Activated effector memory CD4-positive, alpha-beta T cell treated with anti-CD3 and anti-CD28 coated beads, Interleukin-2, amount 50 U/mL, for 16 hours (primary cell): ENCODE measurements at places on chromosomes 6 and 20.

DNA sequence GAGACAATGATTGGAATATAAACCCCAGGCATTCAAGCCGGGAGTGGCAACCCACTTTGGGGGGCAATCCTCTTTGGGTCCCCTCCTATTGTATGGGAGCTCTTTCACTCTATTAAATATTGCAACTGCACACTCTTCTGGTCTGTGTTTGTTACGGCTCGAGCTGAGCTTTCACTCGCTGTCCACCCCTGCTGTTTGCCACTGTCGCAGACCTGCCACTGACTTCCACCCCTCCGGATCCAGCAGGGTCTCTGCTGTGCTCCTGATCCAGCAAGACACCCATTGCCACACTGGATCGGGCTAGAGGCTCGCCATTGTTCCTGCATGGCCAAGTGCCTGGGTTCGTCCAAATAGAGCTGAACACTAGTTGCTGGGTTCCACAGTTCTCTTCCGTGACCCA is 222.8 kb upstream of the MANEA start:
- no peak for DNase-seq

GRCh38 chr6:70380252-70380651 is 33.1 kb upstream of the FAM135A start:
- no peak for DNase-seq

DNA sequence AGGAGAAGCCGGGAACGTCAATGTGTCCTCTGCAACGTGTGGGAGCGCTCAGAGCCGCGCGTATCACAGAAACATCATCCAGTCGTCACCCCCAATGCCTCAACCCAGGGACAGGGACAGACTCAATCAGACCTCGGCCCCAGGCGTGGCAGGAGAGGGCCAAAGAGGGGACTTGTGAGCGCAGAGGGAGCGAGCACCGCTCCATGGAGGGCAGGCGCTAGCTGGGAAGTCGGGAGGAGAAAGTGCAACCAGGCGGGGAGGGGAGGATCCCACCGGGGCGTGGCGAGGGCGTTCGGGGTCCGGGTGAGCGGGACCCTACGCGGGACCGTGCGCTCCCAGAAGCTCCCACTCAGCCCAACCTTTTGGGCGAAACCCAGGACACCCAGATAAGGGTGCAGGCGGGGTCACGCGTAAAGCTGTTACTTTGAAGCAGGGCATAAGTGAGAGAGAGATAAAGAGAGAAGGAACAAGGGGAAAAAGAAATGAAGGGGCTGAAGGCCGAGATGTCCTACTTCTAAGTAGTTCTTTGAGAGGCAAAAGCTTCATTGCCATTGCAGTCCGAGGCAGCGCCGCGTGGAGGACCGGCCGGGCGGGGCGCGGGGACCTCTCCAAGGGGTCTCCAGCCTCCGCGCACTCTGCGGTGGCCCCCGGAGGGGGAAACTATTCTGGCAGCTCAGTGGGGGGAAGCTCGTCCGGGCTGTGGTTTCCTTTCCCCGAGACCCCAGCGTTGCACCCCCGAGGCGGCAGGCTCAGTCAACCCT is 862 bp upstream of the SOBP start:
- peak; percentile 66 for DNase-seq

GRCh38 chr6:27081931-27082330 is 165.6 kb upstream of the PRSS16 start:
- DNase-seq, result no peak

- DNase-seq, result peak; percentile 36
Observed at GRCh38 chr6:158677906-158678578, 28.2 kb downstream of the SYTL3 start.

- no peak for DNase-seq
Observed at GRCh38 chr6:137775720-137776119, 91.3 kb upstream of the TNFAIP3 start.

- DNase-seq, result peak; percentile 17
Observed at GRCh38 chr20:53657732-53658131, 64.1 kb upstream of the ZNF217 start.

- no peak for DNase-seq
Observed at GRCh38 chr6:87656857-87657256, 45.2 kb downstream of the AKIRIN2 start.

DNA sequence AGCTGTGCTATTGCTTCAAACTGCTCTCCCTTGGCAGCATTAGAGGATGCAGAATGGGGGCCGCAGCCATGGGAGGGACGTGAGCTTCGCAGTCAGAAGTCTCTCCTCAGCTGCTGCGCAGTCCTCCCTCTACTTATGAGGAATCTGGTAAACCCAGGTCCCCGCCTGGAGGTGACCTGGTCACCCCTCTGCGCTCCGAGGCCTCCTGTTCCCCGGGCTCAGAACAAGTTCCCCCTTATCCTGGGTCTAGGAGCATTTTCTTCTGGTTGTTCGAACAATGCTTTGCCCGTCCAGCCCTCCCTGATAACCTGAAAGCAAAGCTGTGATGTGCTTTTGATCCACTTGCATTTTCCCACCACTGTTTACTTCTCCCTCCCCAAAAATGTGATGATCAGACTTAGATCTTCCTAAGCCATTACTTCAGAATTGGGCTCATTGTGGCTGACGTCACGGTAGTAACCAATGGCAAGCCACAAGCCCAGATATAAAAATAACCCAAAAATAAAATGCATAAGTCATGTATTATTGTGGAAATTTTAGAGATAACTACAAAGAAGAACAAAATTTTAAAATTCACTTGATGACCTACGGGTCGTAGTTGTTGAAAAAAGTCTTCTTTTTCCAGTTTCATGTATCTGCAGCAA is 80.7 kb downstream of the SERAC1 start:
- no peak for DNase-seq

DNA sequence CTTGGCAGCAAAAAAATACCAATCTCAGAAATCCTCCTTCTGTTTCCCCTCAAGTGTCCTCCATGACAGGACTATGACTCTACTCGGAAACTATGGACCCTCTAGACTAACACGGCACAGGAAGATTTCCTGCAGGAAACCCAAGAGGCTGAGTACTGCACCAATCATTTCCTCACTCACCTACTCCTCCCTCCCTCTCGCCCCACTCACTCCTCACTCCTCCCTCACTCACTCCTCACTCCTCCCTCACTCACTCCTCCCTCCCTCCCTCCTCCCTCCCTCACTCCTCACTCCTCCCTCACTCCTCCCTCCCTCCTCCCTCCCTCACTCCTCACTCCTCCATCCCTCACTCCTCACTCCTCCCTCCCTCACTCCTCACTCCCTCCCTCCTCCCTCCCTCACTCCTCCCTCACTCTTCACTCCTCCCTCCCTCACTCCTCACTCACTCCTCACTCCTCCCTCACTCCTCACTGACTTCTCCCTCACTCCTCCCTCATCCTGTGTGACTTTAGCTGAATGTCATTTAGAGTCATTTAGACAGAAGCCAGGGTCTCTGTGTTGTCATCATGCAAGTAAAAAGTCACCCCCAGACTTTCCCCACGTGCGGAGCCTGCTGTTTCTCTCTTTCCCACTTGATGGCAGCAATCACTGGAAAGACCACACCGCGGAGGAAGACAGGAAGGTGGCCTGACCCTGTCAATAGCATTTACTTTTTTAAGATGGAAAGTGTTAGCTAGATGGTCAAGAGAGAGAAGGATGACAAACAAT is 226.8 kb upstream of the PDE10A start:
- DNase-seq, result no peak

DNA sequence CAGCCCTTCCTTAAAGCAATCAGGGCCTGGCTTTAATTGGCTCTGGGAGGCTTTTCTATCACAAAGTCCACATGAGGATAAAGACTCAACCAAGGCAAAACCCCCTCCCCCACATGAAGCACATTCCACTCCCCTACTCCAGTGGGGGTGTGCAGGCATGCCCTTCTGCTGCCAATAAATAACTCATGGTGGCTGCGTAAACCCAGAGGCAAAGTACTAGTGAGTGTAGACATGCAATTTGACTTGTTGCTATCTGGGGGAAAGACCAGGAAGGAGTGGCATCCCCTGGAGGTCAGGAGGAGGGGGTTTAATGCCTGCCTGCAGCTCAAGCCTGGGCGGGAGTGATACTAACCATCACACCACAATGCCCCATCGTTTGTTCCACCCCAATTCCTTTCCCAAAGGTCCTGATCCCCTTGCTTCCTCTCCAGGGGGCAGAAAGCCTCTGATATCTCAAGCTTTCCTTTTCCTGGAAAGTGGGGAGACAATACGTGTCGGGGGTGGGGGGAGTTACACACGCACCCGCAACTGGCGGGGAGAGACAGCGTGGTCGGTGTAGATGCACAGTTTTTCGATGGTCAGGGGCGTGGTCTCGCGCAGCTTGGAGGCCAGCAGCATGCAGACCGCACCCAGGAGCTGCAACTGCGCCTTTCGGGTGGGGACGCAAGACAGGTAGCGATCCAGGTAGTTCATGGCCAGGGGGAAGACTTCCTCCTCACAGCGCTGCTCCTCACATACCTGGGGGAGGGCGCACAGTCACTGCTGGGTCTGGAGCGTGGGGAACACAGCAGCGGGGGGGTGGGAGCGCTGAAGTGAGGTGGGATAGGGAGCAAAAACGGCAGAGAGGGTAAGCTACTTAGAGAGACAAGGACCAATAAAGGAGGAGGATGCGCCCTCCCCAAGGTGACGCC is 1.5 kb downstream of the CCND3 start:
- DNase-seq, result peak; percentile 74

- DNase-seq, result no peak
Observed at GRCh38 chr6:40931931-40932330, 107.1 kb downstream of the UNC5CL start.

DNA sequence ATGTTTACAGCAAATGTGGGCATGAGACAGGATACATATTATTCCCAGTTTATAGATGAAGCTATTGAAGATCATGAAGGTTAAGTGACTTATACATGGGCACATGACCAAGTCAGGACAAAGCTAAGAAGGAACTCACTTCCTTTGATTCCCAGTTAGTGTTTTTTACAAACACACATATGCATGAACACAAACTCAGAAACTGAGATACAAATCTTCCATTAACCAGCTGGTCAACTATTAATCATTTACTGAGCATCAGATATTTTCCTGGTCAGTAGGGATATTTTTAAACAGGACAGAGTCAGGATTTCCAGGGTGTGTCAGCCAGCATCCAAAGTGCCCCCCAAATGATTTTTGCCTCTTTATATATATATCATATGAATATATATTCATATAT is 222.2 kb downstream of the OGFRL1 start:
- no peak for DNase-seq

DNA sequence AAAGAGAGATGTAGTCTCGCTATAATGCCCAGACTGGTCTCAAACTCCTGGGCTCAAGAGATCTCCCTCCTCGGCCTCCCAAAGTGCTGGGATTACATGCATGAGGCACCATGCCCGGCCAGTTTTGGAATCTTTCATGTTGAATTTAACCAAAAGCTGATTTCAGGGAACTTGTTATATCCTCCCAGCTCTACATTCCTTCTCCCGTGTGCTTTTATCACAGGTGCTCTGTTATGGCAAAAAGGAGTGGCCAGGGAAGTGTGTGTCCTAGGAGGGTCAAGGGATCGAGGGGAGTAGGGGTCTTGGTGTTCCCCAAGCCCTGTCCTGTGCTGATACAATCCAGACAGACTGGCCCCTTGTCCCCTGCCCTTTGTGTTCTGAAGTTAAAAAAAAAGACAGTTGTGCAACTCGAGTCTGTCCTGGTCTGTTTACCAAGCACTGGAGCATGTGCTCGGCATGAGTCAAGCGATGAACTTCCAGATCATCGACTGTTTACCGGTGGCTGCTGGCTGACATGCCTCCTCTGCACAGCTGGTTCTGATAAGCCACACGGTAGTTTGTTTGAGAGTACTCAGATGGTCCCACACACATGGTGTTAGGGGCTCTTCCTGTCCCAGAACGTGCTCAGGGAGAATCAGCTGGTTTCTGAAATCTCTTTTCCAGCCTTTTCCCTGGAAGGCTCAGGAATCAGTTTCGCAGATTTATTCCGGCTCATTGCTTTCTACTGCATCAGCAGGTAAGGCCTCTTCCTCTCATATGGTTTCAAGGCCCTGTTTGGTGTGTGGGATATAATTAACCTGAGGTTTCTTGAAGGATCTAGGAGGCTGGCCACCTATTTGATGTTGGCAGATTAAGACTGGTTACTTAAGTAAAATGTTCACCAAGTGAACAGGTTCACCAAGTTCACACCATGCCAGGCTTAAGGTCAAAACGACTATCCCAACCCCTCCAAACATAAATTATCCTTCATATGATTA is 52.6 kb upstream of the NAA20 start:
- DNase-seq, result no peak

GRCh38 chr6:25016014-25016720 is 80.4 kb upstream of the RIPOR2 start:
- DNase-seq, result no peak

DNA sequence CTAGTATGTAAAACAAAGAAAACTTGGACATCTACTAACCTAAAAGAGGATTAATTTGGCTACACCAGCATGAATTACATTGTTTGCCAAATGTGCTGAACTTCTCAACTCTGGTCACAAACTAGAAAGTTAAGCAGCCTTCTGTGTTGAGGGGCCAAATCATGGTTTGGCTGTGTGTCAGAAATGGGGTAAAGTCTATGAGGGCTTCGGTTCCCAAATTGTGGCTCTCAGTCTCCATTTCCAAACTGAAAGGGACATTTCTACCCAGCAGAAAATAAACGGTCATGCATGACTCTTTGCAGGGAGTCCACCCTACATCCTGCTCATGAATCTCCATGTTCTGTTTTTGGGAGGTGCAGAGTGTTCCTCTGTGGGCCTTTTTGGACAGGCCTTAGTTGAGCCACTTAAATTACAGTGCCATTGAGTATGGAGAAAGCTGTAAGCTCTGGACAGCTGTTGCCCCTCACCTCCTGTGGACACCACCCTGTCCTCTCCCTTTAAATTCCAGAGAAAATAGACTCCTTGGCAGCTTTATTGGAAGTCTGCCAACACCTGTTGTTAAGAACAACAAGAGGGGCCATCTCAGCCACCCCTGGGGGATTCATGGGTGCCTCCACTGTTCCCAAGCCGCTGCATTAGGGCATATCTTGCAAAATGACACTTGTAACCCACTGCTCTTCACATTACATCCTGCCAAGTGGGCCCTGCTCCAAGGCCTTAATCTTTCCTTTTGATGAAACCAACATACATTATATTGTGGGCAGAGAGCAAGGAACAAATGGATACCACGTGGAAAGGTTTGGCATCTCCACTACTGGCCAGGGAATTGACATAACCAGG is 27.5 kb upstream of the SNRPC start:
- no peak for DNase-seq

DNA sequence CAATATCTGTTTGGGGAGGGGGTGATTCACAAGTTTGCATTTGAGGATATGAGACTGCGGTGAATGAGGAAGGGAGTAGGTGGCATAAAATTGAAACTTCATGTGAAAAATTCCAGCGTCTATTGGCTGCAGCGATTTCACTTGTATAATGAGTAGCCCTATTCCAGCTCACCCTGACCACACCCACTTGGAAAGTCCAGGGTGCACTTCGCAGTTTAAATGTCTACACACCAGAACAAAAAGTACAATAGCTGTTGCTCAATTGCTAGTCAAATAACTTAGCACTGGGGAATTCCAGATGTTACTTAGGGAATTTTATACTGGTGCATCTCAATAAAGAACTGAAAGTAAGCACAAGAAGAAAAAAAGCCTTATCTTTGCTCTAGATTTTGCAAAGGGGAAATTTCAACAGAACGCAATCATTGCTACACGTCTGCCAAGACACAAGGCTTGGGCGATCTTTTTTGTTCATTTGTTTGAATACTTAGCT is 6.3 kb downstream of the TNFAIP3 start:
- DNase-seq, result peak; percentile 92

- no peak for DNase-seq
Observed at GRCh38 chr20:33688938-33689424, 2.8 kb upstream of the E2F1 start.

- DNase-seq, result no peak
Observed at GRCh38 chr20:24838546-24839535, 110.2 kb upstream of the CST7 start.
